Activated naive CD4-positive, alpha-beta T cell treated with anti-CD3 and anti-CD28 coated beads, Interleukin-2, amount 50 U/mL, for 72 hours (primary cell): ENCODE measurements at places on chromosomes 11 and 22.
A peak's percentile ranks its signal among the peaks of the same experiment; 100 is the strongest.

GRCh38 chr22:28013611-28014010, 94.6 kb upstream of the PITPNB start:
- DNase-seq = no peak

DNA sequence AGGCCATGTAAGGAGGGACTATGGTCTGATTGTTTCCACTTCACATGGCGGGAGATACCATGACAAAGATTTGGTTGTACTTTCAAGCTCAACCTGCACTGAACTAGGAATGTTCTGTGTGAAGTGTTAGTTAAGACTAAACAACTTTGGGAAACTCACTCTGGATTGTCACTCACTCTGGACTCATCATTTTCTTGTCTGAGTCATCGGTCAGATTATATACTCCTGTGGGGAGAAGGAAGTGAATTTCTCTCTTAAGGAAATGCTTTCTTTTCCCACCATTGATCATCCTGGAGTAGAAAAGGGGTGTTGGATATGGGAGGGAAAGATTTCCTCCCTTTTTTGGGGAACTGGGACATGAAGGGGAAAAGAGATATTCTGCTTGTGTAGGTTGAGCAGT, 26.9 kb upstream of the CAT start:
- DNase-seq = no peak

DNA sequence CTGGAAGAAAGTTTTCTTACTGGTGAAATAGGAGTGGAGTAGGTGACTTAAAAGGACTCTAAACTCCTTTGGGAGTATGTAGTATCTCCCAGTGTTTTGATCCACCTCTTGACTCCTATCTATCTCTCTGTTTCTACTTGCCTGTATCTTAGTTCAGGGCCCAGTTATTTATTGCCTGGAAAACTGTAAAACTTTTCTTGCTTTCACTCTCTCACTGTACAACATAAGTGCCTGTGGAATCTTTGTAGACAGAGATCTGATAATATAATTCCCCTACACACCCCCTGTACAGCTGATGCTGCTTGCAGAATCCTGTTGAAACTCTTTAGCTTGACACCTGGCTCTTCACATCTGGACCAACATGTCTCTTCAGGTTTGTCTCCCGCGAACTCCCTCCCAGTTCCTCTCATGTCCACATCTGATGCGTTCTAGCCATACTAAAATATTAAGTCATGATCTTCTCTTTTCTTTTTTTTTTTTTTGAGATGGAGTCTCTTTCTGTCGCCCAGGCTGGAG, 26.5 kb upstream of the SESN3 start:
- no peak for DNase-seq

- DNase-seq = no peak
These were observed 79.1 kb downstream of the RDX start for GRCh38 chr11:110217223-110217877.

DNA sequence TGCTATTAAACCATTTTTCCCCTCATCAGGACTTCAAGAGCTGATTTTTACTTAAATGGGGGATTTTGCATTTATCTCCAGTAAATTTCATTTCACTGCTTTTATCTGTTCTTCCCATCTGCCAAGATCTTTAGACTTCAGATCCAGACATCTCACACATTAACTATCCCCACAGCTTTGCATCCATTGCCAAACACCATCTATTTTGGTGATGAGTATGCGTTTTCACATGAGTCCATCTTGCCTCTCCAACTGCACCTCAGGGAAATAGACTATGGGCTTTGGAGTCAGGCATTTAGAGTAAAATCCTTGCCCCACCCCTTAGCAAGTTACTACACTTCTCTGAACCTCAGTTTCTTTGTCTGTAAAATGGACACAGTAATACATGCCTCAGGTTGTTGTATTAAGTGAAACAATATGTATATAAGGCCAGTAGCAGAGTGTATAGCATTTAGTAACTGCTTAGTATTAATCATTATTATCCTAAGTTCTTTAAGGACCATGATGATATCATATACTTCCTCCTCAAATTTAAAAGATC, 53.6 kb upstream of the NFRKB start:
- no peak for DNase-seq

- no peak for DNase-seq
These were observed 27.8 kb upstream of the GGTLC2 start for GRCh38 chr22:22616636-22617035.

- DNase-seq = no peak
These were observed 48.9 kb downstream of the CDPF1 start for GRCh38 chr22:46201059-46201757.

DNA sequence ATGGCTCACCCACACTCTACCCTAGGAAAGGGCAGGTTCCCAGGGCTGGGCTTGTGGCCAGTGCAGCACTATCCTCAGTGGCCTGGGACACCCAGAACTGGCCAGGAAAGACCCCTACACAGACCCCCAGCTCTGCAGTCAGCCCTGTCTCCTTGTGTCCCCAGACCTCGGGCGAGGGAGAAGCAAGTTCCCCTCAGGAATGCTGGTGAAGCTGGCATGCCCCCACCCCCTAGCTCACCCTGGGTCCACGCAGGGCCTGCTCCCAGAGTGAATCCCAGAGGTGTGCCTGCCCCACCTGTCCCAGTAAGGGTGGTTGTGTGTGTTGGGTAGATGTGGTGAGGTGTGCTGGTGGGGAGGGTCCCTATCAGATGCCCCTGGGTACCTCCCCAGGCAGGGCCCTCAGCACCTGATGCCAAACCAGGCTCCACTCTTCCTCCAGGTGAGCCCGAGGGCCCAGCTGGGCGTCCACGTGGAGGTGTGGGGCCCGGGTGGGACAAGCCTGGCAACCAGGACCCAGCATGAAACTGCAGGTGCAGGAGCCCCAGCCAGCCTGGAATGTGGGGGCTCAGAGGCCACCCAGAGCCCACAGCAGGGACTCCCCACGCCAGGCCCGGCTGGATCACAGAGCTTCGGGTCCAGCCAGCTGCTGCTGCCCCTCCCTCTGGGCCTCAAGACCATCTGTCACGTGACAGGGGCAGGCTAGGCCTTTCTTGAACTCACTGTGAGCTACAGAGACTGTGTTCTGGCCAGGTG, 48.4 kb upstream of the KCNQ1OT1 start:
- no peak for DNase-seq

- DNase-seq = peak; percentile 0
These were observed 1.9 kb downstream of the KCNJ5 start for GRCh38 chr11:128892866-128893565.

GRCh38 chr11:94655291-94655690, 88.1 kb downstream of the PIWIL4 start:
- DNase-seq = no peak

GRCh38 chr11:120211522-120212258, 858 bp downstream of the OAF start:
- no peak for DNase-seq

- DNase-seq = no peak
These were observed 1.9 kb upstream of the LTBP3 start for GRCh38 chr11:65559951-65560537.

- DNase-seq = no peak
These were observed 66.4 kb downstream of the SVIP start for GRCh38 chr11:22763166-22763565.

DNA sequence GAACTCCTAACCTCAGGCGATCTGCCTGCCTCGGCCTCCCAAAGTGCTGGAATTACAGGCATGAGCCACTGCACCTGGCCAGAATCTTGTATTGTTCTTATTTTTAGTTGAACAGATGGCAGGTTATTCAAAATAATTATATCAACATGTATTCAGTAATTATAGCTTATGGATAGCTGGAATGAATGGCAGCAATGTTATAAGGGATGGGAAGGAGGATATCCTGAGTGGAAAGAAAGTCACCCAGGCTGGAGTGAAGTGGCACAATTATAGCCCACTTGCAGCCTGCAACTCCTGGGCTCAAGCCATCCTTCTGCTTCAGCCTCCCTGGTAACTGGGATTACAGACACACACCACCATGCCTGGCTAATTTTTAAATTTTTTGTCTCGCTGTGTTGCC, 88.1 kb downstream of the MED15 start:
- DNase-seq = no peak
